ENCODE measurements at places on chromosomes 2 and 18.

DNA sequence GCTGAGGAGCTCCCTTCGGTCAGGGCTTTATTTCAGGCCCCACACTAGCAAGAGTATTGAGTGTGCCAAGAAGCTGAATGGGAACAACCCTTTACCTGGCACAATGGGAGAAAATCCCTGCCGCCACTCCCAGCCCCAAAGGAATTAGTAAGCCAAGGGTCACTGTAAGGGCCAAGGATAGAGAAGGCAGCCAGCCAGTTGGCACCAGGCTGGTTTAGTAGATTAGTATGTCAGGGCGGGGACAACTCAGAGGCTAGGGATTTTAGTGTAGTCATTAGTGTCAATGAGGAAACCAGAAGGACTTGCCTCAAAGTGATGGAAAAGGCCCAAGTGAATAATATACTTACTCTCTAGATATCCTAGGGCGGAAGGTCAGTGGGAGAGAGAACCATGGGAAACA lies 34.9 kb upstream of the CYP26B1 start:
- no peak for DNase-seq

- DNase-seq, result no peak
Measured at GRCh38 chr2:41521211-41521610, 526.6 kb upstream of the PKDCC start.

DNA sequence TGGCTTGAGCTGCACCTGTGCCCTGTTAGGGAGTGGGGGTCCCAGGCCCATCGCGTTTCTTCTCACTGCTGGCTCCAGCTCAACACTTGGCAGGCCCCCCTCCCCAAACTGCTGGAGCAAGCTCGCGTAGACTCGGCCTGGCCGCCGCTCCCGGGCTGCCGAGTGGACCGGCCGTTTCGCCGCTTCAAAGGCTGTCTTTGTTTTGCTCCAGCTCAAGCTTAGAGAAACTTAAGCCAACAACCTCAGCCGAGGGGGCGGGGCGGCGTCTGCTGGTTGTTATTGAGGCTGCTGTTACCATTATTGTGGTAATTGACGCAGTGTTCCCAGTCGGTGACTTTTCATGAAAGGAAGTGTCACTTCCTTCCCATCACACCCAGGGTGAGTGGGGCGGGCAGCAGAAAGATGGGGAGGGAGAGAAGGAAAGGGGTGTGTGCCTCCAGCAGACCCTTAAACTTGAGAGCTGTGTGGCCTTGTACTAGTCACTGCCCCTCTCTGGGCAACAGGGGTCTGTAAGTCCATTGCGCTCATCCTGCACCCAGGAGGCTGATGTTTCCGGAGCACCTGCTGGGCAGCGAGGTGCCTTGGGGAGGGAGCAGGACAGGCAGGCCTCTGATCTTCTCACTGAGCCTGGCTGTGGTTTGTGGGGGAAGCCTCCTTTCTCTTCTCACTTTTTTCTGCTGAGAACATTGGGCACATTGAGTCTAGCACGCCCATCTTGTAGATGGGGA lies 2.1 kb downstream of the ARID5A start:
- DNase-seq, result peak; percentile 78

GRCh38 chr2:100417711-100418124 lies 250 bp upstream of the CHST10 start:
- no peak for DNase-seq

GRCh38 chr2:219001100-219001576 lies 7.9 kb upstream of the CRYBA2 start:
- no peak for DNase-seq

- DNase-seq, result no peak
Measured at GRCh38 chr2:236667526-236667925, 97.9 kb downstream of the ACKR3 start.

DNA sequence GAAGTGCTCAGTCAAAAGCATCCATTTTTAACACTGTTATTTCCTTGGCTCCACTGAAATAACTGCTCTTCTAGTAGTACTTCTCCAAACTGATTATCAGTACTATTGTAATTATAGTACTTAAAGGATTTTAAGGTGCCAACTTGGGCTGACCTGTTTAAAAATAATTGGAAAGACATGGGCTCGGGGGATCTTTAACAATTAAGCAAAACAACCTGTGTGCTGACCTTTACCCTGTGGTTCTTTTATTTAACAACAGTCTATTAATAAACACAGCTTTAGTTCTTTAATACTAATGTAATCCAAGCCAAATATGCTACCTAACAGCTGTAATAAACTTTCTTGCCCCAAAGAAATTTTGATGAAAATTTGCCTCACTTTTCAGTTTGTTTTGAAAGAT lies 6.9 kb upstream of the ITPRID2 start:
- no peak for DNase-seq

DNA sequence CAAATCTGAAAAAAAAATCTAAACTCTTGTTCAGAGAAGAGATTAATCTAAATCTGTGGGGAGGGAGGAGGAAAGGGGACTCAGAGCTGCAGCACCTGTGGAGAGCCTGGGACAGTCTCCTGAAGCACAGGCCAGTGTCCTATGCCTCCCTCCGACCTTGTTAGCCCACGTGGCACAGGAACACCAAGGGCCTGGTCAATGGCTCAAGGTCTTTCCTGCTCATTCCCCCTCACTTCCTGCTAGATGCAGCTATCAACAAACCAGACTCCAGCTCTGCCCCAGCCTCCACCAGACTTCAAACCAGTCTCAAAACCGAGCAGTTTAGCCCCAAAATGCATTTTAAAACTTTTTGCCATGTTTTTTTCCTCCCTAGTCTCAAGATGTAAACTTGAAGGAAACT lies 20.1 kb upstream of the SULT1C3 start:
- no peak for DNase-seq

DNA sequence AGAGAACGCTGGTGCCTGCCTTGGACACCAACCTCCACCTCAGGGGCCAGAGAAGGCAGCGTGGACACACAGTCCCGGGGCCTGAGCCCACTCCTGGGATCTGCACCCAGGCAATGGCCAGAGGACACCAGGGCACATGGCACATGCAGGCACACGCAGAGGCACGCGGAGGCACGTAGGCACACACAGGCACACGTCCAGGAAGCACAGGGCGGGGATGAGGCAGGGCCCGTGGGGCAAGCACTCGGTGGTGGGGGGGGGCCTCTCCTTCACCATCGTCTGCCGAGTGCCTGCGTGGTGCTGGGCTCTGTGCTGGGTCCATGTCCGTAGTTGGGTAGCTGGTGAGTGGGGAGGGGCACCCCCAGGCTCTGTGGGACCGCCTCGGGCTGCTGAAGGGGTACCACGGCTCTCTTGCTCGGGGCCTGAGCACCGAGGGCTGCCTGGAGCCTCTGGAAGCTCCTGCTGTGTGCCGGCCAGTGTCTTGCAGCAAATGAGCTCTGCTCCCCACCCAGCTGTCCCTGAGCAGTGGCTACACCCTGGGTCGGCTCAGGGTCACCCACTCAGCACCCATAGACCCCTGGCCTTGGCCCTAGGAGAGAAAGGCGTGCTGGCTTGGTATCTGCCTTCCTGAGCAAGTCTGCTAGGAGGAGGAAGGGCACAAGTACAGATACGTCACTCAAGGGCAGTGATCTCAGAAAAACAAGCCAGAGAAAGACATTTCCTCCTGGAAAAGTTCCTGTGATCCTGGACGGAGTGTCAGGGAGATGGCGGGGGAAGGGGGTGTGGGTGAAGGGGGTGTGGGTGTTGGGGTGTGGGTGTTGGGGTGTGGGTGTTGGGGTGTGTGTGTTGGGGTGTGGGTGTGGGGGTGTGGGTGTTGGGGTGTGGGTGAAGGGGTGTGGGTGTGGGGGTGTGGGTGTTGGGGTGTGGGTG lies 26.4 kb downstream of the RTP5 start:
- no peak for DNase-seq

GRCh38 chr2:68362069-68362468 lies 3.0 kb upstream of the PLEK start:
- DNase-seq, result peak; percentile 53

GRCh38 chr2:237875256-237876060 lies 16.0 kb downstream of the RAMP1 start:
- no peak for DNase-seq

DNA sequence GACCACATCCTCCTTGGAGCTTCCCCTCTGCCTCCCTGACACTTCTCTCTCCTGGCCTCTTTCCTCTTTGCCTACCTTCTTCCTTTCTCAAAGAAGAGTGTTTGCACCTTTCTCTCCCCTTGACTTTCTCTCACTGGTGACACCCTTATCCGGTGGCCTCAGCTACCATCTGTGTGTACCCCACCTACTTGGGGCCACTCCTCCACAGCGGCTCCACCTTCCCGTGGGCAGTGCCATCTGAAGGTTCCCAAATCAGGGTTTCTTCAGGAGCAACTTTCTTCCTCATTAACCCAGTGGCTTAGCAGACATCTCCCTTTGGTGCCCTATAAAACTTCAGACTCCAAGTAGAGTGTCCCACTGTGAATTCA lies 5.3 kb upstream of the NCL start:
- no peak for DNase-seq

DNA sequence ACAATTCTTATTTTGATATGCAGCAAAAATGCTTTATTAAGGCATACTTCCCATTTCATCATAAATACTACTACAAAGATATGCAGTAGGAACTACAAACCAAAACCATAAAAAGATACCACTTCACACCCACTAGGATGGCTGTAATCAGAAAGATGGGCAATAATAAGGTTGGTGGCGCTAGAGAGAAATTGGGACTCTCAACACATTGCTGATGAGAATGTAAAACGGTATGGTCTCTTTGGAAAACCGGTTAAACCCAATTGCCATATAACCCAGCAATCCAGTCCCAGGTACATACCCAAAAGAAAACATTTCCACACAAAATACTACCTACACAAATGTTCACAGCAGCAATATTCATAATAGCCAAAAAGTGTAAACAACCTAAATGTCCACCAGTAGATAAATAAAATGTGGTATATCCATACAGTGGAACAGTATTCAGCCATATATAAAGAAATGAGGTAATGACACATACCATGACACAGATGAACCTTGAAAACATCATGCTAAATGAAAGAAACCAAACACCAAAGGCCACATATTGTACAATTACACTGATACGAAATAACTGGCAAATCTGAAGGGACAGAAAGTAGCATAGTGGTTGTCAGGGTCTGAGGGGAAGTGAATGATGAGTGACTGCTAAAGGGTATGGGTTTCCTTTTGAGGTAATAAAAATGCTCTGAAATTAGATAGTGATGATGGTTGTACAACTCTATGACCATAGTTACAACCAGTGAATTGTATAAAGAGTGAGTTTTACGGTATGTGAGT lies 12.7 kb downstream of the SP3 start:
- DNase-seq, result no peak

- no peak for DNase-seq
Measured at GRCh38 chr2:217366966-217367365, 507.1 kb upstream of the TNP1 start.

DNA sequence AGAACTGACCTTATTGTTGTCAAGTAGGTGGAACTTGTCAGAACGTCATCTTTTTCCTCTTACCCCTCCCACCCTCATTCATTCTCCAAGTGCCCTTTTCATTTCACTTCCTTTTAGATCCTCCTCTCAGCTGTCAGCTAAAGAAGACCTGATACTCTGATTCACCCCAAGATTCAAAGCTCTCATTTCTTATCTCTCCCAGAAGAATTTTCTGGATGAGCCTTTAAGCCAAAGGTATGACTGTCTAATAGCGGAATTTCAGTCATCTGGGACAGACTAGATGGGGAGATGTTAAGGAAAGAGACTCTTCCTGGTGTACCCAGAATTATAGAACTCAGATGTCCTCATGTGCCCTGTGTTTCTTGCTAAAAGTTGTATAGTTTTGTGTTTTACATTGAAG lies 53.9 kb downstream of the TCF7L1 start:
- no peak for DNase-seq

DNA sequence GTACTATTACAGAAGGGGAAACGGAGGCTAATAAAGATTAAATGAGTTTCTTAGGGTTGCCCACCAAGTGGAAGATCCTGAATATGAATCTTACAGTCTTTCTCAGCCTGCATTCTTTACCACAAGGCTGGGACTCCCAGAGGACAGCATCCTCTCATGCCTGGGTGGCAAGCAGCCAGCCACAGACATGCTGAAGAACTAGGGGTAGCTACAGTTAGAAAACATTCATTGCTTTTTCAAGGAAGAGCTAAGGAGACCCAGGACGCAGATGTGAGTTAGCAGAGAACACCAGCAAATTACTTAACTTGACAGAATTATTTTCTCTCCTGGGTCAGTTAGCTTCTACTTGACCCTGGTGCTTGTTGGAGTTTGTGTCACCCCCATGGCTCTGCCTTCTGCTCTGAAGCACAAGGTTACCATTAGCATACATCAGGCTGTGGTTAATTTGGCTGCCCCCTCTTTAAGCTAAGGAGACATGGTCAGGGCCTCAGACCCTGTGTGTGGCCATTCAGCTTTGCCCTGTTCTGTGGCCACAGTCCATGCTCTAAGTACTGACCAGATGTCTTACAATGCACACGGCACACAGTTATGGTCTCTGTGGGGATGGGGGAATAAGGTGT lies 132.3 kb upstream of the TNP1 start:
- no peak for DNase-seq

GRCh38 chr18:69580107-69580506 lies 179.4 kb downstream of the DOK6 start:
- no peak for DNase-seq

DNA sequence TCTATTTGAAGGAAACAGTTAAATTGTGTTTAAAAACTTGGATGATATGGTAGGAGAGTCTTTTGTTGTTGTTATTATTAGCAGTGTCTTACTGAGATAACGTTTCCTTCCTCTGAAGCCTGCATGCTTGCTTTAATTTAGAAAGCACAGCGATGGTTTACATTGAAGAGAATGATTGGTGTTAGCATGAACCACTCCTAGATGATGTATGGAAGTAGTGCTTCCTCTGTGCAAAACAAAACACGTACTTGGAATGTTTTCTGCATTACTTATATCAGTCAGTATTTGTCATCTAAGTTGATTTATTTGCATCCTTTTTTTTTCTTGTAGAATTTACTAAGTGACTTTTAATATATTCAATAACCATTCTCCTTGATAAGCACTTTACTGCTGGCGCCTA lies 89.0 kb downstream of the UGGT1 start:
- no peak for DNase-seq

DNA sequence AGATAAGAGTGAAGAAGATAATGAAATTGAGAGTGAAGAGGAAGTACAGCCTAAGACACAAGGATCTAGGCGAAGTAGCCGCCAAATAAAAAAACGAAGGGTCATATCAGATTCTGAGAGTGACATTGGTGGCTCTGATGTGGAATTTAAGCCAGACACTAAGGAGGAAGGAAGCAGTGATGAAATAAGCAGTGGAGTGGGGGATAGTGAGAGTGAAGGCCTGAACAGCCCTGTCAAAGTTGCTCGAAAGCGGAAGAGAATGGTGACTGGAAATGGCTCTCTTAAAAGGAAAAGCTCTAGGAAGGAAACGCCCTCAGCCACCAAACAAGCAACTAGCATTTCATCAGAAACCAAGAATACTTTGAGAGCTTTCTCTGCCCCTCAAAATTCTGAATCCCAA lies 15.7 kb downstream of the MSH6 start:
- DNase-seq, result no peak

Measured in hippocampal formation (tissue), 2 donors.